ENCODE measurements at places on chromosomes 1 and 21.

GRCh38 chr21:33974513-33975468 is 59.2 kb upstream of the ATP5PO start:
- no peak for DNase-seq

GRCh38 chr21:42039911-42040351 is 29.8 kb upstream of the ZBTB21 start:
- DNase-seq = peak; percentile 78

- DNase-seq = peak; percentile 51
These were observed 34.7 kb upstream of the GPR25 start for GRCh38 chr1:200837931-200838571.

DNA sequence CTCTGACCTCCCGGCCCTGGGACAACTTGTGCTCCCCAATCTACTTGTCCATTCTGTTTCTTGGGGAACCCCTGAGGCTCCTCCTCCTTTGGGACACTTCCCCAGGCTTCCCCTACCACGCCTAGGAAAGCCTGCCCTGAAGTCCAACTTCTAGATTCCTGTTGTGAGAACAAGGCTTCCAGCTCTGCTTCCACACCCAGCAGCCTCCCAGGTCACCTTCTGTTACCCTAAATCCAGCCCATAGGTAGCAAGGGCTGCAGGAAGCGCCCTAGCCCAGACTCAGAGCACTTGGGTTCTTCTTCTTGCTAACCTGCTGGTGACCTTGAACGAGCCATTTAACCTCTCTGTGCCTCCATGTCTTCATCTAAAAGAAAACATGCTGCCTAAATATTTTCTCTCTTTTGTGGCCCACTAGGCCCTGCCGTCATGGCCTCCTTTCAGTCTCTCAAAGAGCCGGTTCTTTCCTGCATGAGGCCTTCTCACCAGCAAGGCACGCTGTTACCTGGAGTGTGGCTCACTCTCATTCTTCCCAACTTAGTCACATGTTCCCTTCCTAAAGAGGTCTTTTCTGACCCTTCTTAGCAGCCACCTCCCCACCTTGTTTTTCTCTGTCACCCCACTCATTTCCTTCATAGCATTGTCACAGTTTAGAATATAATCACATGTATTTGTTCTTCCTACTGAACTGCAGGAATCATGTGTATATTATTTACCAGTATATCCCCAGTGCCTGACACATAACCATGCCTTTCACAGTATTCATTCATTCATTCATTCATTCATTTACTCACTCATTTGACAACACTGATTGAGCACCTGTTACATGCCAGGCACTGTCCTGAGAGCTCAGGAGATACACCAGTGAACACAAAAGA is 1.4 kb downstream of the CAPN2 start:
- no peak for DNase-seq

DNA sequence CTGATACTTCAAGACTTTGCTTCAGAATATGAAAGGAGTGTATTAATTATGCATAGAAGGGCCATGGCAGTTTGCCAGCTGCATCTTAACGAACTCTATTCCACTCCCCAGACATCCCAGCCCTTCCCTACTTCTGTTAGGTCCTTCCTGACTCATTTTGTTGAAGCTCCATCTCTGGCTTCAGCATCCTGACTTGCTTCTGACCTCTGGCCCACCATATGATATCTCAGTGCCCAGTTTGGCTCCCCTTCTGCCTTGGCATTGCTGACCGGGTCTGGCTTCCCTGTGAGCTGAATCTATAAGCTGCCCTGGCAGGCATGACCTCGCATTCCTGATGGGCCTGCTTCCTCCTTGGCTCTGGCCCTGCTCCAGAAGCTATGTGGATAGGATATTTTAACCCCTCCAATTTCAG is 27.6 kb upstream of the ARHGAP29 start:
- DNase-seq = no peak

DNA sequence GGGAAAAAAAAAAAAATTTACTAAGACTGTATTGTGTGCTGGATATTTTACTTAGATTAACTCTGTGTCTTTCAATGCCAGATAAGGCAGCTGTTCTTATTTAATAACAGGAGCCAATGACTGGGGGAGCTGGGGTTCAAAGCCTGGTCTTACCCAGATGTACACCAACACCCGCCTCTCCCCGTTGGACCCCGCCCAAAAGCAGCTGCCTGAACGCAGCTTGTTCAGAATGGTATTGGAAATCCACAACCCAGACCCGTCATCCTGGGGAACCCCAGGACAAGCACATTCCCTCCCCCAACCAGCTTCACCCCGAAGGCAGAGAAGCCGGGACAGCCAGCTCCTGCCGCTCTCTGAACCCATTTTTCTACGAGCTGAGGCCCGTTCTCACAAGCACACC is 113.6 kb upstream of the TMPRSS2 start:
- peak; percentile 73 for DNase-seq

DNA sequence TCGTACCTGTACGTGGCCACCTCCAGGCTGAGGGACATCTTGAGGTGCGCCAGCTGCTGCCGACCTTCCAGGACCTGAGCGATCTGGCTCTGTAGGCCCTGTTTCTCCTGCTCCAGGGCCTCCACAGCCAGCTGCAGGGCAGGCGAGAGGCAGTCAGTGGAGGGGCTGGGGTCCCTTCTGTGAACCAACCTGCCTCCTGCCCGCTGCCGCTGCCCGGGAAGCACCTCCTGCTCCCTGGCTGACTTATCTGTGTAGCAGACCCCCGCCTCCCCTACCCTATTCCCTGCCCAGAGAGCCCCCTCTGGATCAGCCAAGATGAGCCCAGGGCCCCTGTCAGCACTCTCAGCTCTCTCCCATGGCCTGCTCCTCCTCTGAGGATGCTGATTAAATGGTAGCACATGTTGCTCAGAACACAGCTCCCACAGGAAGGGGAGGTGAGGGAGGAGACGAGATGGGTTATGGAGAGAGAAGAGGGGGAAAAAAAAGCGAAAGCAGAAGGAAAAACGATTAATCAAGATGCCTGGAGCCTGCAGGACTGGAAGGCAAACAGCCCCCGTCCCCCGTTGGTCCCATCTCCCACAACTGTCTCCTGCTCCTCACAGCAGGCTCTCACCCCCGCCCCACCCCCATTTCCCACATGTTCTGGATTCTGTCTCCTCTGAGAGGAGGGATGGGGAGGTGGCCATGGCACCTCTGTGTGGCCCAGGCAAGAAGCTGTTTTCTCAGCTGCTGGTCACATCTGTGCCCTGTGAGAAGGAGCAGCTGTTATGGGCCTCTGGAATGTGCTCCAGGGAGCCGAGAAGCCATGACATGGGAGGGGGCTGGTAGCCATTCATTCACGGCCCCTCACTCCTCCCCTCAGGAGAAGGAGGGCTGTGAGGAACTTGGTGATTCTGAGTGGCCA is 1.7 kb downstream of the NES start:
- peak; percentile 84 for DNase-seq

GRCh38 chr21:25560271-25560685 is 47.0 kb downstream of the MRPL39 start:
- DNase-seq = peak; percentile 19

- DNase-seq = no peak
These were observed 7.1 kb downstream of the AMIGO1 start for GRCh38 chr1:109502364-109502851.

DNA sequence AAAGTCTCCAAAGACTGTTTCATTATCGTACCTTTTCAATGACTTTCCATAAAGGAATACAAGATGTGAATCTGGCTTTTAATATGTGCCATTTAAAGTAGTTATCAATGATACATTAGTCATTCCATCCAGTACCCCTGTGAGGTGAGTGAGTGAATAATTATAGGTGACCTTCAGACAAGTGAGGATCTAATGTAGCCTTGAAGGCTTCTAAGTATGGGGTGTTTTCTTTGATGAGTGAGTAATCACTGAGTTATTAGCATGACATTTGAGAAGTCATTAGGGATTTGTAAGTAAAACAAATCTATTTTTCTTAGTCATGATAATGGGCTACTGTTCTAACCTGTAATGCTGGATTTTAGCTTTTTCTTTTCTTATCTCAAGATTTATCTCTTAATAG is 831.4 kb downstream of the ADGRL2 start:
- DNase-seq = no peak

DNA sequence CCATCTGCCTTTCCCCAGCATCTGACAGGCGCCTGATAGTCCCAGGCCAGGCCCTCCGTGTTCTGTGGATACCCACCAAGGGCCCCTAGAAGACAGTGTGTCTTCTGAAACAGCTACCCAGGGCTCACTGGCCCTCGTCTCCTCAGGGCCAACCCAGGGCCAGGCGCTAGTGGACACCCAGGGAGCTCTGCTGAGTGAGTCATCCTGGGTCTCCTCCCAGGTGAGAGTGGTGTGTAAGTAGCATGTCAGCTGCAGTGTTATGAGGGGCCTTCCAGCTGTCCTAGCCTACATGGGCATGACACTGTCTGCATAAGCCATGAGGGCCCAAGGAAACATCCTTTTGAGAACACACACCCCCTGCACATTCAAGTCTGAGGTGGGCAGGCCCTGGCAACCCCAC is 36.7 kb downstream of the CHD5 start:
- DNase-seq = no peak

DNA sequence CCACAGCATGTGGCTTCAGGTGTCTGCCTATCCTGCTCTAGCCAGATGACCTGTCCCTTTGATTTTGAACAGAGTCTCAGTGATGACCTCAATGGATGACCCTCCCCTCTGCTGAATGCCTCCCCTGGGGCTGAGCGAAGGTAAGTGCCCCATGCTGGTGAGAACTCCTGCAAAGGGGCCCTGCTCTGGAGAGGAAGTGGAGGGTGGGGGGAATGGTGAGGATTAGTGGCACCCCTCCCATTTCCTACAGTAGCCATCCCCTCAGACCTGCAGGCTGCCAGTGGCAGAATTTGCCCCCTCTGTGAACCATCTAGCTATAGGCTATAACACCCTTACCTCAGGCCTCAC is 3.7 kb upstream of the PMVK start:
- DNase-seq = no peak

DNA sequence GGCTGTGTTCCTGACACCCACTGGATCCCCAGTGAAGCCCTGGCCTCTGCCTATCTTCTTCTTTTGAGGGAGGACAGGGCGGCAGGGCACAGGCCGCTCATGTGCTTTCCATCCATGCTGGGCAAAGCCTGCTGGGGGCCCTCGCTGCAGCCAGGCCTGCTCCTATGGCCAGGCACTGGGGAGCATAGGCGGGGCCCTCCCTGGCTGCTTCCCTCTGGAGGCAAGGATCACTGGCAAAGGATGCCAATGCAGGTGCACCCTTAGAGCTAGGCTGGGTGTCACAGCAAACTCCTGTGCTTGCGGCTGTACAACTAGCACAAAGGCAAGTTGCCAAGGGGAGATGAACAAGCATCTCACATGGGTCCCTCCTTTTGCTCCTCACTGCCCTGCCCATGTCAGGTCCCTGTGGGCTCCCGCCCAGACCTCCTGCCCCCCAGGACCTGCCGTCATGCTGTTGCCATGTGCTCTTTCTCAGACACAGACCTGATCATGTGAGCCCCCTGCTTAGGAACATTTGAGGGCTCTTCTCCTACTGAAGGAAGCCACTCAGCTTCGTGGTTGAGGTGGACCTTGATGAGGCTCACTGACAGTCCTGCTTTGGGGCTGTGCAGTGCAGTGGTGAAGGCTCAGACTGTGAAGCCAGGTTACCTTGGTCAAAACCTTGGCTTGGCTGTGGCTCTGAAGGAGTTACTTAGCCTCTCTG is 393.6 kb downstream of the PTPRU start:
- no peak for DNase-seq

Data from lung (tissue), 17 donors.